ENCODE measurements at places on chromosomes 4 and X.

GRCh38 chr4:17134100-17134499 lies 235.7 kb upstream of the LDB2 start:
- no peak for DNase-seq

DNA sequence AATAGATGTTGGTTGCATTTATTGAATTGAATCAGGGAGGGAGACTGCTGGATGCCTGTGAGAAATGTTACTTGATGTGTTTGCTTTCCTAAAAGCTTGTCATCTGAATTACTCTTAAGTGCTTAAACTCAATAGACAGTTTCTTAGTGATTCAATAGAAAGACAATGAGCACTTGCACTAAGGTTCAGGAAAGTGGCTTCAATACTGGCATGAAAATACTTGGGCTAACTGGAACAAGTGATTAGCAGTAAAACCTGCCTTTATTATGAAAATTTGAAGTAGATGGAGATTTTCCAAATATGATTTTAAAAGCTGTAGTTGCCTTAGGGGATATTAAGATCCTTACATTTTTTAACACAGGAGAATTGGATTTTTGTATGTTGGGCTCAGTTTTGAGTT lies 123.3 kb downstream of the RNF150 start:
- DNase-seq: no peak

- peak; percentile 26 for DNase-seq
Observed at GRCh38 chr4:3689576-3690550, 76.3 kb upstream of the ADRA2C start.

GRCh38 chrX:139025816-139026215 lies 314.3 kb upstream of the FGF13 start:
- no peak for DNase-seq

DNA sequence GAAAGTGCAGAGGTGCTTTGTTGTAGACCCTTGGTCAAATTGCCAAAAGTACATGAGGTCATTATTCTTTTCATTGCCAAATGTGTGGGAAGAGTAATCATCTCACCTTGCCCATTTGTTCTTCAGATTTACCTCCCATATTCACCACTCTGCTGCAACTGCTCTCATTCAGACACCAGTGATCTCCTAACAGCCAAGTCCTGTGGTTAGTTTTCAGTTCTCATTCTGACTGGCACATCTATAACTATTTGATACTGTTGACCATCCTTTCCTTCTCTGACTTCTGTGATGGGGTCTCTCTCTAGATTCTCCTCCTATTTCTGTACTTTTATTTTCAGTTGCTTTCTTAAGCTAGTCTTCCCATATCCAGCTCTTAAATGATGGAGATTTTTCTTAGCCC lies 39.8 kb downstream of the GRIA3 start:
- no peak for DNase-seq

- no peak for DNase-seq
Observed at GRCh38 chrX:27679281-27679680, 89.1 kb downstream of the DCAF8L2 start.

DNA sequence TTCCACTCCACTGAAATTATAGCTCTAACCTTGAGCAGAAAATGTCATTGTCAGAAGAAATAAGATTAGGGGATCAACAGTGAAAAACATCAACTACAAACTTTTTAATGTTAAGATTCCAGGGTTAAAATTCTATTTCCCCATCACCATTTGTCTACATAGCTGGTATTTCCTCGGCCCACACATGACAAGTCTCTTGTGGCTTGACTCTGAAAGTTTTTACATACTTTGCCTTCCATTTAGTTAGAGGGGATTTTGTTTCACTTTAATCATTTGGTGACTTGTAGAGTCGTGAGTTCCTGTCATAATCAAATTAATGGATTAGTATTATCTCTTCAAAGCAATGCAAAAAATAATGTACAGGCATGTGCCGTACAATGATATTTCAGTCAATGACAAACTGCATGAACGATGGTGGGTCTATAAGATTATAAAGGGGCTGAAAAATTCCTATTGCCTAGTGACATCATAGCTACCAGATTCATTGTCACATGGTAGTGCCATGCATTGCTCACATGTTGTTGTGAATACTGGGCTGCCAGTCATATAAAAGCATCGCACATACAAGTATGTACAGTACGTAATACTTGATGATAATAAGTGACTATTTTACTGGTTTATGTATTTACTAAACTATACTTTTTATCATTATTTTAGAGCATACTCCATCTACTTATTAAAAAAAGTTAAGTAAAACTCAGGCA lies 72.0 kb downstream of the ING2 start:
- no peak for DNase-seq

GRCh38 chr4:140028101-140028500 lies 125.9 kb downstream of the MAML3 start:
- no peak for DNase-seq

GRCh38 chr4:151908734-151909497 lies 148.1 kb upstream of the GATB start:
- no peak for DNase-seq

DNA sequence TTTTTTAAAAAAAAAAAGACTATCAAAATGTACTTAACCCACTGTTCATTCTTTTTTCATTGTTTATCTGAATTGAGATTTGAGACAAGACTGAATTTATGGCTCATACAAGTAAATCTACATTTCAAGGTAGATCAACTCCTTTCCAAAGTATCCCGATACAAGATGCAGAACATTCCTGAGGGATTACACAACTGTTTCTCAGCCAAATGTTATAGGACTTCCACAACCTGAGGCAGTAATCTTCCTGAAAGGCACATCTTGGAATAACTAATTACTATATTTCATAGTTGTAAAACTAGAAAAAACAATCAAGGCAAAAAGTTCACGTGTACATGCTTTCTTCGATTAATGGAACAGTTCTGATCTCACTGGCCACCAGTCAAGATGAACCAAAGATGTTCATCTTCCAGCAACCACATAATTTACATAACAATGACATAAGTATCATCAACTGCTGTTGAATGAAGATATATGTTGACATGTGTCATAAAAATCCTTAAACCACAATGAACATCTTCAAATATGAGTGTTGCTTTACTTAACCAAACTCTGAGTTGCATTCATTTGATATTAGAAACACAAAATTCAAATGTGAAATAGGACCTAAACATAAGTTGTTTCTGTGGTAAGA lies 225.2 kb upstream of the DKK2 start:
- no peak for DNase-seq

DNA sequence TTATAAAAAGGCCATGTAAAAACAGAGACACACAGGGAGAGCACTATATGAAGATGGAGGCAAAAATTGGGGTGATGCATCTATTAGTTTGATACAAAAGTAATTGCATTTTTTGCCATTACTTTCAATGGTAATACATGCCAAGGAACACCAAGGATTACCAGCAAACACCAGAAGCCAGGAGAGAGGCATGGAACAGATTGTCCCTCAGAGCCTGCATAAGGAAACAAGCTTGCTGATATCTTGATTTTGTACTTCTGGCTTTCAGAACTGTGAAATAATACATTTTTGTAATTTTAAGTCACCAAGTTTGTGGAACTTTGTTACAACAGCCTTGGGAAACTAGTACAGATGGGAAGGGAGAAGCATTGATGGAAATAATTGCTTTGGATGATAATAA lies 45.6 kb upstream of the BOD1L1 start:
- DNase-seq: no peak

DNA sequence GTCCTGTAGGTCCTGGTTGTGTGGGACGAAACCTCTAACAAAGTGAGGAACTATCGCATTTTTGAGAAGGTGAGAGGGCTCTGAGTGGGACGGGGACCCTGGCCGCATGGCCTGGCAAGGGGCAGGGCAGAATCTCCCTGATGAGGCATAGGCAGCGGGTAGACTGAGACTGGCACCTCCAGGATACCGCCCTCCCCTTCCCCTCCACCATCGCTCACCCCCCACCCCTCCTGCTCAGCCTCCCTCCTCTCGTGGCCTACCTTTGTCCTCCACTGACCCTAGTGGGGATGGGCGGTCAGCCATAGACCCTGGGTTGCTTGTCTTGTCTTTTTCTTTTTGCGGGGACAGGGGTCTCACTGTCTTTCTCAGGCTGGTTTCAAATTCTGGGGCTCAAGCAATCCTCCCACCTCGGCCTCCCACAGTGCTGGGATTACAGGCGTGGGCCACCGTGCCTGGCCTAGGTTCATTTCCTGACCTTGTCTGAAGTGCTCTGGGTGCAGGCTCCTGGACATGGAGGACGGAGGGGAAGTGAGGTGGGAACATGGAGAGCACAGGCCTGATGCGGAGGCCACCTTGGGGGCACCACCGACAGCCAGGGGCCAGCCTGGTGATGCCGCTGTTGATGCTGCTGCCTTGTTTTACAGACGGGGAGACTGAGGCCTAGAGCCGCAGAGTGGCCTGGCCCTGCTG lies 10.5 kb upstream of the ADD1 start:
- no peak for DNase-seq

GRCh38 chr4:47819178-47819577 lies 18.7 kb downstream of the CORIN start:
- DNase-seq: no peak

- no peak for DNase-seq
Observed at GRCh38 chrX:47605024-47605423, 14.6 kb downstream of the SYN1 start.

- no peak for DNase-seq
Observed at GRCh38 chr4:144399927-144400326, 246.0 kb upstream of the HHIP start.

Data from glutamatergic neuron (in vitro differentiated cells).